ENCODE measurements at places on chromosomes 2 and 18.

DNA sequence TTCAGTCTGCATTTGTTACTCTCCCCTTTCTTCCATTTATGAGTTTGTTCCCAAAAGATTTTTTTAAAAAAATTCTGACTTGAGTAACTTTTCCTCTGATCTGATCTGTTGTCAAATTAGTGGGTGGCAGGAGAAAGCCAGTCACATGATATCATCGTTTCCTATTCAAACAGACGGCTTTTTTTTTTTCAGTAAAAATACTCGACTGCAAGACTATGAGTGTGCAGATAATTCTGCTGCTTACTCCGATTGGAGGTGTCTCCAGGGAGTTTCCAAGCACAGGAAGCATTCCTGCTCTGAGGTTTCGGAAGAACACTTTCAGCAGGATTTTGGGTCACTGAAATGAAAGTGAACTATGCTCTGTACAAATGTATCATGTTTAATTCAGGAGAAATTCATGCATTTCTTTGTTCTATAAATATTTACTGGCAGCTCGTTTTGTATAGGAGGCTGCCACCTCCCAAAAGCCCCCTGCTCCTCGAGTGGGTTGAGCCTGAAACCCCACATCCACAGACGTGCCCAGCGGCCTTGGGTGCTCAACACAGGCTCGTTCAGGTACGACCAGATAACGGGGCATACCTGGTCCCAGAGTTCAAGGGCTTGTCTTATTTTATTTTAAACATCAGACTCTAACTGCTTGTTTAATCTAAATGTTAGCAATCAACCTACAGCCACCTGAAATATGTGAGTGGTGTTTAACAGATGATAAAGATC is 126.9 kb upstream of the ZNF516 start:
- no peak for DNase-seq

DNA sequence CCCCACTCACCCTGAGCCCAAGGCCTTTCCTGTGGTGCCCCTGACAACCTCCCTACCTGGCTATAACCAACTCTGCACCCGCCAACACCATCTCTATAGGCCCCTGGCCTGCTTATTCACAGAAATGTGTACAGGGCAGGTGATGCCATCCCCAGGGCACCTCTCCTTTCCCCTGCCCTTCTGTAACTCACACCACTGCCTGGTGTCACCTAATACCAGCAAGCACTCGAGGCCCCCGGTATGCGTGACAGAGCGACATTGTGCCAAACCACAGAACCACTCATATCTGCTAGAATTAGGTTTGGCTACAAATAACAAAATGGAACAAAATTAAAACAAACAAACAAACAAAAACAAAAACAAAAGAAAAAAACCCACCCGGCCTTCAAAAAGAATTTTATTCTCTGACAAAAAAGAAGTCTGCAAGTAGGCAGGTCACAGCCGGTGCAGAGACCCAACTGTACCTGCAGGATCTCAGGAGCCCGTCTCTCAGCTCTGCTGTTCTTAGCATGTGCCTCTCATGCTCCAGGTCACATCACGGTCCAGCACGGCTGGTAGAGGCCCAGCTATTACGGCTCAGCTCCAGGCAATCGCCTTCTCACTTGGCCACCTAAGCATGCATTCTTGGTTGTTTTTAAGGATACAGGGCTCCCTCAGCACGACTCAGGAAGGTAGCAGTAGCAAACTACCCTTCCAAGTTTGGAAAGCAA is 51.4 kb downstream of the FAM178B start:
- DNase-seq = no peak

DNA sequence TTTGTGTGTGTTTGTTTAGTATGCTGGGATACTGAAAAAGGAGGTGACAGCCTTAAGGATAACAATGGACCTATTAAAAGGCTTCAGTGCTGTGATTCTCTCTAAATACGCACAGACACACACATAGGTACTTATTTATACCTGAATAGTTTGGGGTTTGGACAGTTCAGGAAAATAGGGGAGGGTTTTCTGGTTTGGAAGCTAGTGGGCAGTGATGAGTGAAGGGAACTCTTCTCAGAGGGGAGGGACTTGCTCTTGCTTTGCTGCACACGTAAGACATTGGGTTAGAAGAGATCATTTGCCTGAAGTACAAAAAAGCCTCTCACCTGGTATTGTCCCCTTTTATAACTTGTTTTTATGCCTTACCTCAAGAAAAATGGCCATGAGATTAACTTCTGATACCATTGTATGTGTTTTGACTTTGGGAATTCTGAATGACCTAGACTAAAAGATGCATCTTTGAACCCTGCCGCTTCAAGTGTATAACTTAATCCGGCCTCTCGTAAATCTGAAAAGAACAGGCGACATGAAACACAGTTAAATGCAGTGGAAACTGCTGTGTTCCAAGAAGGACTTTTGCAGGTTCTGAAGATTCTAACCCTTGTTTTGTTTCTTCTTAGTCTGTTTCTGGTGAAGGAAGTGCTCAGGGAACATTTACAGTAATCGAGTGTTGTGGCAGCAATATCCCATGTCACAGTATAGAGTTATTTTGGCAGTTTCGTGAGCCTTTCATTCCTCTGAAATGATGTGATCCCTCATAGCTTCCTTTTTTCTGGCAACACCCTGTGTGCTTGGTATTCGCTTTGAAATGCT is 2.5 kb downstream of the CRIM1 start:
- DNase-seq = no peak

GRCh38 chr2:233474308-233475160 is 92.0 kb downstream of the USP40 start:
- no peak for DNase-seq

DNA sequence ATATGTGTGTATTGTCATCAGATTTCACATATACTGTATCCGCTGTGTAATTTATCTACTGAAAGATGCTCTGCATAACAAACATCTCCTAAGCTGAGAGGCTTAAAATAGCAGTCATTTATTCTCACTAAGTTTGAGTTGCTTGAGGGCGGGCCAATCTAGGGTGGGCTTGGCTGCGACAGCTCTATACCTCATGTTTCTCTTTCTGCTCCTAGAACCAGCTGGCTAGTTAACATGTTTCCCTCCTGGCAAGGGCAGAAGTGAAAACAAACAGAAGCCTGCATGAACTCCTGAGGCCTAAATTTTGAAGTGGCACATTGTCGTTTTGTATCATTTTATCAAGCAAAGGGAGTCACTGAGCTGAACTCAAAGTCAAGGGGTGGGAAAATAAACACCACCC is 585.0 kb upstream of the VRK2 start:
- no peak for DNase-seq

DNA sequence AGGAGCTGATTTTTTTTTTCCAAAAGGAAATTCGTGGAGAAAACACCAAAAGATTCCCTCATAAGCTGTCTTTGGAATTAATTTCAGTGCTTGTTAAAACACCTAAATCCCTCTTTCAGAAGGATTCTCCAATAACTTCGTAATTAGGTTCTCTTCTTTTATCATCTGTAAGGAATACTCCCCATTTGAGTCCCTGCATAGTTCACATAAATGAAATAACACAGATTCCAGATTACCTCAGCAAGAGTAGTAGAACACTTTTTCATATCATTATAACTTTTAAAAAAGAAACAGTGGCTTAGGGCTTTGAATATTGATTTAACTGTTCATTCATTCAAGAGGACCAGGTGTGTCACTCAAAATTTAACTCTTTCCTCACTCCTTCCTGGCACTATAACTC is 55.5 kb downstream of the ARHGAP28 start:
- no peak for DNase-seq

- no peak for DNase-seq
Measured at GRCh38 chr2:192277494-192278109, 82.9 kb upstream of the TMEFF2 start.

GRCh38 chr2:27960237-27960912 is 69.8 kb downstream of the BABAM2 start:
- DNase-seq = peak; percentile 27

Data from activated CD4-positive, alpha-beta T cell treated with anti-CD3 and anti-CD28 coated beads for 36 hours (primary cell).